Right lobe of liver (tissue), 6 donors: ENCODE measurements at places on chromosomes 11 and 22. TPM values are rescaled to one million over a fixed set of nuclear protein-coding genes. Genes with fewer than 3 reads are reported as not detected.

OR9I1 gene
- not detected for total RNA-seq

PKP3 gene
- not detected for total RNA-seq

RBMXL2 gene
- not detected for total RNA-seq

INS gene
- total RNA-seq = not detected

FXYD6 gene
- 10.4 TPM for total RNA-seq

C11orf52 gene
- total RNA-seq = 12.6 TPM

KCTD14 gene
- total RNA-seq = 12.1 TPM

TESMIN gene
- 0.79 TPM for total RNA-seq

OR4D11 gene
- total RNA-seq = not detected

TLCD5 gene
- total RNA-seq = 0.07 TPM

STIM1 gene
- total RNA-seq = 37.7 TPM

OR6T1 gene
- total RNA-seq = not detected

DNA sequence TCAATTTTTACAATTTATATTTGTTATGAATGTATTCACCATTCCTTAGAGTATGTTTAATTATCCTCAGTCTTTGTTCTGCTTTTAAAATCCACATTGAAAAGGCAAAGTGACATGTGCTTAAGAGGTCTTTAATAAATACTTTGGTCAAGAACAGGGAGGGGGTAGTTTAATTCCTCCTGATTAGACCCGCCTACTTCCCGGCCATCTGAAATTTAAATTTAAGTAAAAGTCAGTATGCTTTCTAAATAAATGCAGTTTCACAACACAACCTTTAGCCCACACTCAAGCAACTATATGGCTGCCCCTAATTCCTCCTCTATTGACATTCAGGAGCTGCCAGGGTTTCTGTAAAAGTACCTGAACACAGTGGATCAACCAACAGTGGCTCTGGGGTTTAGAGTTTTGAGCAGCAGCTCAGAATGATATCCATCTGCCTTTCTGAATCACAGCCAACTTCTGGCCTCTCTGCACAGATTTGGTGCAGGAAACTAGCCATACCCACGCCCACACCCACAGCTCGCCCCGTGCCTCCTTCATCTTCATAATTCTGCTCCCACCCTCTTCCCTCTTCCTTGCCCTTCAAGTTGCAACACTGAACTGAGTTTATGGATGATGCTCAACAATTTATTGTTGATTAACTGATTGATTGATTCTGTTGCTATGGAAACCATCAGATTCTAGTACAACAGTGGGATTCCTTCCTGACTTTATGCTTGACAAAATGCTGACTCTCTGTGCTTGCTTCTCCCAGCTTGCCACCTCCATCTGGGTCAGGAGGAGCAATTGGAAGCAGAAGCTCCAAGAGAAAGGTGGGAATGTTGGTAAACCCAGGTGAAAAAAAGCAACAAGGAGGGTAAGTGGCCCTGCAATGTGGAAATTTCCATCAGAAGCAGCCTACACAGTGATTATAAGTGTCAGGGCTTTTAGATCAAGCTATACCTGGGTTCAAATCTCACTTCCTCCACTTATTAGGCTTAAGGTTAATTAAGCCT, 70.8 kb downstream of the PANX1 start:
- no peaks in the 10 kb centered on the region for H3K4me1 ChIP-seq
- H3K36me3 ChIP-seq = no peaks in the 10 kb centered on the region
- H3K27me3 ChIP-seq = no peaks in the 10 kb centered on the region
- no peak overlapping the region for H3K27ac ChIP-seq

DNA sequence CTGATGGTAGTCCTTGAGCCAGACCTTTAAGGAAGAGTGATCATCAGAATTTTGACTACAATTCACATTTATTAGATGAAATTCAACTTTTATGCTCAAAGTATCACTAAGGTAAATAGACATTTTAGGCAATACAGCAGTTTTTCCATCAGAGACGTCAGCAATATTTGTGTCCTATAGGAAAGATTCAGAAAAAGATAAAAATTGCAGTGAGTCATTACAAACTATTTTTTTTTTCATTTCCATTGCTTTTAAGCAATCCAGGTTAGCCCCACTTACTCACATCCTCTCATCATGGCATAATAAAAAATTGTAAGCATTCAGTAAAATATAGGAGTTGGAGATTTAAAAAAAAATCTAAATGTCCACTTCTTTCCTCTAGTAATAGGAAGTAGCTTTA, 46.9 kb downstream of the MSANTD4 start:
- no peak for DNase-seq
- H3K36me3 ChIP-seq = no peaks in the 10 kb centered on the region
- H3K27ac ChIP-seq = no peak overlapping the region
- H3K4me1 ChIP-seq = no peaks in the 10 kb centered on the region
- H3K4me3 ChIP-seq = no peak overlapping the region

DNA sequence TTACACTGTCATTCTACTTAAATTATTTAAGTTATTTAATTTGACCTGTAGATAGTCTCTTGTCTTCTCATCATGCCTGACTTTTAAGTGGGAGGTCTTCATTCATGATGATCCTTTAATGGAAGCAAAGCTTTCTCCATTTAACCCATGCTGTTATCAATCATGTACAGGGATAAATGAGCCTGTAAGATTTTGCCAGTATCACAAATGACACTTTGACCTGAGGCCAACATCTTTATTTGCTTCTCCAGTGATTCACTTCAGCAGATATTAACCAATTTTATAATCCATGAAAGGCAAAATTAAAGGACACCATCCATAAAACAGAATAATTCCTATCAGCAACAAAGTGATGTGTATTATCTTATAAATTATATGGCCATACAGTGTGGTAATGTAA, 7.7 kb downstream of the CCDC73 start:
- H3K4me1 ChIP-seq = no peaks in the 10 kb centered on the region
- H3K27me3 ChIP-seq = no peaks in the 10 kb centered on the region
- no peak overlapping the region for H3K4me3 ChIP-seq
- DNase-seq = no peak
- H3K36me3 ChIP-seq = no peaks in the 10 kb centered on the region
- no peak overlapping the region for H3K27ac ChIP-seq

DNA sequence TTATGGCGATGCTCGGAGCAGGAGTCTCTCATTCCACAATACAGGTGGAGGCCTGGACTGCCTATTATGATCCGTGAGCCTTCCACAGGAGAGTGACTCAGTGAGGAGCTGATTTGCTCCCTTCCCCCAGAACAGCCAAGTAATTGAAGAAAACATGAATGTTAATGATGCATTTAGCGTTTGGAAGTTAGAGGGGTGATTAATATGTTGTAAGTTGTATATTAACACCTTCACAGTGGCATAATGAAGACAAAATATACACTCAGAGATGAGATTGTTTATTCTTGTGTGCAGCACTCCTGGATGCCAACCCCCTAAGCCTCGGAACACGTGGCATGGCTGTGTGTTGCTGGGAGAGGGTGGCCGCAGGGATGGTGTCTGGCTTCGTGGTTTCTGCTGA, 98.6 kb downstream of the GRIK4 start:
- H3K27ac ChIP-seq = no peak overlapping the region
- no peaks in the 10 kb centered on the region for H3K27me3 ChIP-seq
- no peaks in the 10 kb centered on the region for H3K4me1 ChIP-seq
- DNase-seq = no peak
- no peak overlapping the region for H3K4me3 ChIP-seq

DNA sequence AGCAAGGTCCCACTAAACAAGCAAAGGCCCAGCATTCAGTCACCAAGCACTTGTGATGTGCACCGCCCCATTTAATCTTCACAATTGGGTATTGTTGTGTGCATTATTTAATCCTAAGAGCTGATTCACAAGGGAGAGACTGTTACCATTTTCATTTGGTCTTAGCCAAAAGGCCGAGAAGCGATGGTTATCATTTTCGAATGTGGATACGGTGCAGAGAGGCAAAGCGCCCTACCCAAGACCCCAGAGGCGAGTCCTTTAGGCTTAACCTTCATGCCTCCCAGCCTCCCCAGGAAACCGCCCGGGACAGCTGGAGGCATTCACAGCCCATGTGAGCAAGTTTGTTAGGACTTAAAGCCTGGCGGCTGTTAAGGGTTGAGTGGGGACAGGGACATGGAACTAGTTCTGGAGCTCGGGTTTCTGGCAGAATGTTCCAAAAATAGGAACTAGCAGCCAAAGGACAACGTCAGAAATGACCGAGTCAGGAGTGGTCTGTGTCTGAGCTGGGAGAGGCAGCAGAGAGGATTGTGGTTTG, 13.0 kb upstream of the UPK3A start:
- H3K4me3 ChIP-seq = no peak overlapping the region
- no peaks in the 10 kb centered on the region for H3K27me3 ChIP-seq
- no peak for DNase-seq
- H3K4me1 ChIP-seq = no peaks in the 10 kb centered on the region
- H3K36me3 ChIP-seq = no peaks in the 10 kb centered on the region
- H3K27ac ChIP-seq = no peak overlapping the region
